Stimulated activated CD8-positive, alpha-beta memory T cell treated with anti-CD3 and anti-CD28 coated beads, Interleukin-12 subunit alpha, Interleukin-12 subunit beta, amount 100 ng/mL, for 1 hour (primary cell): ENCODE measurements at places on chromosomes 3 and 15.

- no peak for DNase-seq
These were observed 80.2 kb downstream of the LPP start for GRCh38 chr3:188234132-188234531.

DNA sequence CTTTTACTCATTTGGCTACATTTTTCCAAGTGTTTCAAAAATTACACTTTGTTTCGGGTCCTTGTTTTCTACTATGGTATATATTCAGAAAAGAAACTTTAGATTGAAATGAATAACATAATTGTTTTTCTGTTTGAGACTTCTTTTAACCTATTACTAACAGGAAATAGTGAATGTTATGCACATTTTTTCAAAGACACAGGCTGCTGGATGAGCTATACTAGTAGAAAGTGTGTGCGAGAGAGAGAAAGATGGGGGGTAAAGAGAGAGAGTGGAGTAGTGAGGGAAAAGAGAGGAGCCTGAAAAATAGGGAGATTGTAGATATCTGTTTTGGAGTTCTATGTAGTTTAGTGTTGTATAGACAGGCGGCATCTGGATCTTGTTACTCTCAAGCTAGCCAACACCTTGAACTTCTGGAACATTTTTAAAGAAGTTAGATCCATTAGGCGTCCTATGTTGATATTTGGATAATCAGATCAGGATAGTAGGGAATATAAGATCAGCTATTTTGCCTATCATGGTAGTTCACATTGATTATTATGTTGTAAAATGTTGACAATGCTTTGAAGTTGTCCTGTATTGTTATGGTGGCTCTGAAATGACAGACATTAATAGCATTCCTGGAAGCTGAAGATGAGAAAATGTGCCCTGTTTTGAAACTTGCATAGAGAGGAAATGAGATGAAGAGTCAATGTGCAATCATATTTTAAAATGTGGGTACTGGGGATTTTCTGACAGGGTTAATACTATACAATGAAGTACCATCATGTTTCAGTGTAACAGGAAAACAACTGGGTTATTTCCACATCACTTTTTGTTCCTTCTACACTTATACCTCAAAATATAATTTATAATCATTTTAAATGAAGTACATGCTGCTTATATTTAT is 2.6 kb downstream of the RBMS3 start:
- no peak for DNase-seq

GRCh38 chr3:128369881-128370642 is 96.6 kb downstream of the DNAJB8 start:
- DNase-seq, result no peak

- no peak for DNase-seq
These were observed 104.2 kb downstream of the CBLB start for GRCh38 chr3:105764378-105765307.

DNA sequence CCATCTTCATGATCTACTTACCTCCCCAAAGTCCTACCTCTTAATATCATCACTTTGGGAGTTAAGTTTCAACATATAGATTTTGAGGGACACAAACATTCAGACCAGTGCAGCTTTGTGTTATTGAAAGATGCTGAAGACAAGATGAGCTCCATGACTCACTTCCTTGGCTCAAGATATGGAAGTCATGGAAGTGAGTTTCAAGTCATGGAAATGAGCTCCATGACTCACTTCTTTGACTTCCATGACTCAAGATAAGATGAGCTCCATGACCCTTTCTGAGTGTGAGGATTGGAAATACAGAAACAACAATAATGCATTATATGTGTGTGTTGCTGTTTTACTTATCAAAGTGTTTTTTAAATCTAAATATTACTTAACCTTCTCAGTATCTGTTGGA is 170.2 kb upstream of the TPRG1 start:
- DNase-seq, result no peak

DNA sequence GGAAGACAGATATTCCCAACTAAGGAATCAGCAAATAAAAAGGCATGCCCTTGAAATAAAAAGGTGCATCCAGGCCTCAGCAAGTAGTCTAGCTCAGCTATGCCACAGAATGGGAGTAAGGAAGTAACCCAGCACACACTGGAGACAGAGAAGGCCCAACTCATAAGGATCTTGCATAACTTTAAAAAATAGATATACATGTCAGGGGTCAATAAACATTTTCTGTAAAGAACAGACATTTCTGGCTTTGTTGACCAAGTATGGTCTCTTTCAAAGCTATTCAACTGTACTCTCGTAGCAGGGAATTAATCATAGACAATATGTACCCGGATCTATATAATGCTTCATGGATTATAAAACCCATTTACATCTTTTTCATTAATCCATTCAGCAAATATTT is 449.3 kb downstream of the TAFA4 start:
- DNase-seq, result no peak

DNA sequence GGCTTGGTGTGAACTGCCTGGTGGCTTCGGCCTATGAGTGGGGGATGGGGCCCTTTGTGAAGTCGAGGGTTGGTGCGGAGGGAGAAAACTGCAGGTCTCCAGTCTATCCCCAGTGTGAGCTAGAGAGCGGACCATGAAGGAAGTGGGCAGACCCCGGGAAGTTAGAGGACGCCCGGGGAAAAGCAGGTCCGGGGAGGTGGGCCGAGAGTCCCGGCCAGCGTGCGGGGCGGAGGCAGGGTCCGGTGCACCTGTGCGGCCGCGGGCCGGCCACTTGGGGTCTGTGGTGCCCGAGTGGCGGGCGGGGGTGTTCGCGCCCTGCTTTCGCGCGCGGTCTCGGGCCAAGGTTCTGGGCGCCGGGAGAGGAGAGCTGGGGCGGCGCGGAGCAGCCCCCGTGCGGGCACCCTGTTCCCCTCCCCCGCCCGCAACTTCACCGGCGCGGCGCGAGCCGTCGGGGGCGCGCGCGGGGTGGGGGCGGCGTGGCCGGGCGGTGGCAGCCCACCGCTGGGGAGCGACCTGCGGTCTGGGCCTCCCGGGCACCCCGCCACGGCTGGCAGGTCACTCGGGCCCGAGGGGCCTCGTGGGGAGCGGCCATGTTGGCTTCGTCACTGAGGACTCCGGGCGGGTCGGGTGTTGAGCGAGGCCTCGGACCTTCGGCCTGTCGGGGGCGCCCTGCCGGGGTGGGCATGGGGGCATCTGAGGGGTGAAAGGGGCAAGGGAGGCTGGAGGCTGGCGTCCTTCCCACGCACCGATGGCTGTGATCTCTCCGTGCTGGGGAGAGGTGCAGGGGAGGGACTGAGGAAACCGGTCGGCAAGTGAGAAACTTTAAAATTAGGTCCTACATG is 4.8 kb downstream of the UBE2E1 start:
- DNase-seq, result no peak

GRCh38 chr3:73296859-73297258 is 235.4 kb downstream of the EBLN2 start:
- DNase-seq, result no peak

- DNase-seq, result no peak
These were observed 59.8 kb downstream of the SFMBT1 start for GRCh38 chr3:52986049-52986448.

DNA sequence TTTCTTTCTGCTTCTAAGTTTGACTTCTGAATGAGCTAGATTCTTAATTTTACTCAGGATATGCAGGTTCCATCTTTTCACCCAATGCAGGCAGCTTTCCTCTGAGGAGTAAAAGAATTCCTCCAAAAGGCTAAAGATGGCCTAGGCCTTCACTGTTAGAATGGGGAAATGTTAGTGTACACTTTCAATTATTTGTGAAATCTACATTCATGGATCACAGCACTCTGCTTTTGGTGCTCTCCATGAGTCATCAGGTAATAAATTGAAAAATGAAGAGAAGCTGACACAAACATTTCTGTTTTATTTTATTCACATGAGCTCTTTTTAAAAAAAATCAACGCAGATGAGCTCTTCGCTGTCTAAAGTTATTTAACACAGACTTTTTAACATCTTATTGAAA is 502.5 kb upstream of the GOLIM4 start:
- no peak for DNase-seq

- DNase-seq, result peak; percentile 11
These were observed at the start of gene OXTR for GRCh38 chr3:8769088-8769822. OXTR (minus strand) TSS chr3:8769613; CDS start chr3:8768187, 1,426 bp downstream.

DNA sequence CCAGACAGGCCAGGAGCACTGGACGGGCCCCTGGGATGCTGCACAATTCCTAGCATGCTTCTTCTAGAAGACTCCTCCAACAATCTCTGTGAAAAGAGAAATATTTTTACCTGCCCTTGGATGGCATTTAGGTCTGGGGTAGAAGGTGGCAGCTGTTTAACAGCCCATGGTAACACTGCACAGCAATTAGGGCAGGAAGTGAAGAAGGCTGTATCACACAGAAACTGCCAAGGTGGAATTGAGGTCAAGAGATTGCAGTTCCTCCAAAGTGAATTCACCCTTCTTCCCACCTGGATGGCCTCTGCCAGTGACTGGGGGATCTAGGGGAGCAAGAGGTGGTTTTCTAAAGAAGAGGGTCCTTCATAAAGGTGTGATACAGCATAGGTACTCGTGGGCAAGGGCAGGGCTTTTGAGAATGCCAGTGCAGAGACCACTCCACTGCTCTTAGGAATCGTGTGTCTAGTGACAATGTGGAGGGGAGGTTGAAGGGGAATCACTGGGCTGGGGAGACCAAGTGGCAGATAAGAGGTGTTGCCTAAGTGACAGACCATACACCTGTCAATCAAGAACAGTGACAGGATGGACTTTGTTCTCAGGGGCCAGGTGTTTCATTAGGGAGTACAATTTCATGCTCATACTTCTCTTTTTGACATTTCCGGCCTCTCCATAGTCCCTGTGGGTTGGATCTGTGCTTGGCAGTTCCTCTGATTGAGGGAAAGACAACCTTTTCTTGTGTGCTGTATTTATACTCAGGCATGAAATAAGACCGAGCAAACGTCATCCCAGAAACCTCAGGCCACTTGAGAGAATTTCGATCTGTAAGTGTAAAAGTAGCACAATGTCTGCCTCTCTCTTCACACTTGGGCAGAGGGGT is 83.5 kb upstream of the BCL6 start:
- no peak for DNase-seq

DNA sequence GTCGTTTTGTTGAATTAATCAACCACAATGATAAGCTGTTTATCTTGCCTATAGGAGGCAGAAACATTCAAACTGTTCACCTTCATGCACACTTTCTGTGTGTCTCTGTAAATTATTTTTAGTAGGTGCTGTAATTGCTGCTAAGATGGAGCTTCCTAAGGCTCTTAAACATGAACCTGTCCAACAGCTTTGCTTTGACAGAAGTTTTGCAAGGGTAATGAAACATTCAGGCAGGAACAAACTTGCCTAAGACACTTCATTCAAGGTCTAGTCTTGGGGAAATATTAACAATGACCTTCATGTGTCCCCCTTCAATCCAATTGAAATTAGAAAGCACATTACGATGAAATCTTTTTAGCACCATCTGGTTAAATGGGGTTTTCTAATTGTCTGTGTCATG is 156.1 kb downstream of the DIPK2A start:
- no peak for DNase-seq
